ENCODE measurements at places on chromosomes 5 and 9.
A peak's percentile ranks its signal among the peaks of the same experiment; 100 is the strongest.

GRCh38 chr5:95763941-95764340 is 32.8 kb downstream of the RHOBTB3 start:
- no peak for DNase-seq

DNA sequence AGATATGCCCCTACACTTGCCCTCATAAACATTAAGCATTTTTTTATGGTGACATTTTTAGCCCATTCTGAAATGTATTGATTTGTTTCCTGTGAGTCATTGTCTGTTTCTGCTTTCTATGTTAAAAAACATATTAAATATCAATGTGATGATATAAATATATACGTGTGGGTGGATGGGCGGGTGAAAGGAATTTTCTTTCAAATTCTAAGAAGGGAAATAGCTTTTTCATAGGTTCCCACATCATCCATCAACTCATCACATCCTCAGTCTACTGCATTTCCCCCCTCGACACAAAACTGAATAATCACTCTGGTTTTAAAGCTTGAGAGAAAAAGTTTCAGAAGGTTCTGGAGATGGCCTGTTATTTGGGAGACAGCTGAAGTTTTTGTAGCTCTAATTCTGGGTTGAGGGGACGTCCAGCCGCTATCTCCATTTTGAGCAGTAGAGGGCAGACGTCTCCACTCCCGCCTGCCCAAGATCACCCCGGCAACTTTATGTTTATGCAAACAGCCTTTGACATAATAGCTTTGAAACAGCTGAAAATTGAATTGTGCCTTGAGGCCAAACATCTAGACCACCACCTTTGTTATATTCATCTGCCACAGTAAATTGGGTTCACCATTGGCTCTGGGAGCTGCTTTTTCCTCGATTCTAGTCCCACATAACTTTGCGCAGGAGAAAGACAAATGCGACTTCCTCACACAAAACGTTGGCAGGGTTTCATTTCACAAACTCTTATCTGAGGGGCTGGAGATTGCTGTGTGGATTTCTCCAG is 216.2 kb upstream of the CLINT1 start:
- peak; percentile 89 for DNase-seq

GRCh38 chr9:131986576-131986975 is 93.1 kb downstream of the MED27 start:
- DNase-seq, result no peak

GRCh38 chr9:14957109-14957508 is 46.9 kb upstream of the FREM1 start:
- no peak for DNase-seq

DNA sequence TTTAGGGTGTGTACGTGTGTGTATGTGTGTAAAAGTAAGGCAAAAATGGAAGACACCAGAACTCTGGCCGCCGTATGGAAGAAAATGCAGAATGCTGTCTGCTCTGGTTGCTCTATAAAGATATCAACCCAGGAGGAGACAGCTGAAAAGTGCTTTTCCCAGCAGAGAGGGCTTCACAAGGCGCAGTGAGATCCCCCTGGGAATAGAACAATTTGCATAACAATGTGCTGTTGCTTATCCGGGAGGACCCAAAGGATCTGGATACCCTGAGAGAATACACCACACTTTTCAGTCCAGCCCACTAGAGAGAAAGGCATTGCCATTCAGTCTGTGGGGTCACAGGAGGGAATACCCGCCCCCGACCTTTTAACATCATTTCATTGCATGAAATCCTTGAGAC is 230.6 kb downstream of the EBF1 start:
- DNase-seq, result no peak

DNA sequence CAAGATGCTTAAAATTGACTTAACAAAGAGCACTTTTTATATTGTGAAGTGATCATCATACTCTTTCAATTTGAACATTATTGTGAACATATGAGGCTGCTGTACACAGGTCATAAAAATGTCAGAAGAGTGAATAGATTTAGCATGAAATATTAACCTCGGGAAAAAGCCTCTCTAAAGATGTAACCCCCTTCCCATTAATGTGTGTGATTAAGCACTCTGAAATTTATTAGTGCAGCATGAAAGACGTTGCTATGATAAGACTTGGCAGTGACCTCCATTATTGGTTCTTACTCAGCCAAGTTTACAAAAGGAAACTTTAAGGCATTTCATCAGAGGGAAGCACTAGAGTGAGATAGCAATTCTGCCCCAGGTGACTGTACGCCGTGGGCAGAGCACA is 326.5 kb downstream of the NTRK2 start:
- no peak for DNase-seq

DNA sequence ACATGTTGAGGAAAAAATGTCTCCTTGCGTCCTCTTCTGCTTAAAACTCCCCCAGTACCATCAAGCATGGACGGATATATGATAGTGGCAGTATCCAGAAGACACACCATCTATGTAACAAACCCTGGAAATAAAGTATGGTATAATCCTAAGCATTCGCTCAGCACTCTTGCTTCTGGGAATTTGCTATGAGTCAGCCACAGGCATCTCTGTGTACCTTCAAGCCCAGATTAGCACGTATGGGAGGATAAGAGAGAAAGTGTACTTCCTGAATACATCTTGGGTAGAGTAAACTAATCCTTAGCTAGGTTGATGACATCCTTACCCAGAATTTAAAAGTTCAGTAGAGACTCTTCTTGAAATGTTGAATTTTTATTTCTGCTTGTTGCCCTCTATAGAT is 71.2 kb downstream of the GHR start:
- no peak for DNase-seq

- no peak for DNase-seq
Observed at GRCh38 chr9:76644171-76644570, 120.1 kb upstream of the PCA3 start.

DNA sequence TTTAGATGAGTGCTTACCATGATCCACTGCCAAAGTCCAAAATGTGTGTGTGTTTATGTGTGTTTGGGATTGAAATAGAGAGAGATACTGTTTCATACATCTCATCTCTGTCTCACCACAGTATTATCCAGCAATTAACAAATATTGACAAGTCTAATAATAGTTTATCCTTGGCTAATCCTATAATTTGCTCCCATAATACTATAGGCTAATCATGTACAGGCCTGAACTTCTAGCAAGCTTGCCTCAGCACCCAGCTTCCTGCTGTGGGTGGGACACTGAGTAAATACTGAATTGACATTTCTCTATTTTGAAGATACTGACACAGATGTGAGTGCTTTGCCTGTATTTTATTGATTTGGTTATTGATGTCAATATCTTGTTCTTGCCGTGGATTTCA is 35.3 kb upstream of the KCNV2 start:
- no peak for DNase-seq

All from NAMALWA (cell line).